Activated T-helper 1 cell treated with Interleukin-2 at 50 U/mL for 16 hours (primary cell): ENCODE measurements at places on chromosomes 13 and 19.
A peak's percentile ranks its signal among the peaks of the same experiment; 100 is the strongest.

GRCh38 chr13:74134777-74135325 is 647 bp upstream of the KLF12 start:
- DNase-seq: peak; percentile 43

DNA sequence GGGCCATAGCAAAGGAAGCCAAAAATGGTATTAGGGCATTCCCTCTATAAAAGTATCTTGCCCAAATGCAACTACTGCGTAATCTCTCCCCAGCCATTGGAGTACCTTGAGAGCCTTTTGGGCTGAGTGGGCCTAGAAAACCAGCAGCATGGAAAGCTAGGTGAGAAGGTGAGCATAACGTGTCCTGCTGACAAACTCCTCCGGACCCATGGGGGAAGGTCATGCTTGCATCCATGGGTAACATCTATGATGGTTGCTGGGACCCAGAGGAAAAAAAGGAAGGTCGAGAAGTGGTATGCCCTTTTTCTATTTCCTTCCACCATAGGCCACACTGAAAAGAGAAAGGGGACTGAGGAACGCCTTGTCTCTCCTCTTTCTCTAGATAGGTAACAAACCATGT is 57.4 kb downstream of the ZNF728 start:
- DNase-seq: no peak

- DNase-seq: no peak
Observed at GRCh38 chr19:17933414-17934129, 757 bp downstream of the CCDC124 start.

GRCh38 chr13:71399631-71400215 is 467.3 kb downstream of the DACH1 start:
- no peak for DNase-seq

- no peak for DNase-seq
Observed at GRCh38 chr19:55345818-55346724, 6.4 kb downstream of the KMT5C start.

DNA sequence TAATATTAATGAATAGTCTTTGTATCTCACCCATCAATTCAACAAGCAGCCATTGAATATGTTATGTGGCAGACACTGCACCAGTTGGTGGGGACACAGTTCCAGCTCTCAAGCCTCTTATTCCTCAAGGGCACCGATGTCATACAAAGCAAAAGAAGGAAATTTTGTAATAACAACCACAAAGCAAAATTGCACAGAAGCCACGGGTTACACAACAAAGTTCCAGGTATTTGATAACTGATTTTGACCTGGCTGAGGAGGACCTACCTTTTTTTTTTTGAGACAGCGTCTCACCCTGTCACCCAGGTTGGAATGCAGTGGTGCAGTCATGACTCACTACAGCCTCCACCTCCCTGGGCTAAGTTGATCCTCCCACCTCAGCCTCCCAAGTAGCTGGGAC is 266.7 kb downstream of the FOXO1 start:
- DNase-seq: no peak

- no peak for DNase-seq
Observed at GRCh38 chr13:62643007-62643483, 1227.4 kb upstream of the PCDH20 start.

DNA sequence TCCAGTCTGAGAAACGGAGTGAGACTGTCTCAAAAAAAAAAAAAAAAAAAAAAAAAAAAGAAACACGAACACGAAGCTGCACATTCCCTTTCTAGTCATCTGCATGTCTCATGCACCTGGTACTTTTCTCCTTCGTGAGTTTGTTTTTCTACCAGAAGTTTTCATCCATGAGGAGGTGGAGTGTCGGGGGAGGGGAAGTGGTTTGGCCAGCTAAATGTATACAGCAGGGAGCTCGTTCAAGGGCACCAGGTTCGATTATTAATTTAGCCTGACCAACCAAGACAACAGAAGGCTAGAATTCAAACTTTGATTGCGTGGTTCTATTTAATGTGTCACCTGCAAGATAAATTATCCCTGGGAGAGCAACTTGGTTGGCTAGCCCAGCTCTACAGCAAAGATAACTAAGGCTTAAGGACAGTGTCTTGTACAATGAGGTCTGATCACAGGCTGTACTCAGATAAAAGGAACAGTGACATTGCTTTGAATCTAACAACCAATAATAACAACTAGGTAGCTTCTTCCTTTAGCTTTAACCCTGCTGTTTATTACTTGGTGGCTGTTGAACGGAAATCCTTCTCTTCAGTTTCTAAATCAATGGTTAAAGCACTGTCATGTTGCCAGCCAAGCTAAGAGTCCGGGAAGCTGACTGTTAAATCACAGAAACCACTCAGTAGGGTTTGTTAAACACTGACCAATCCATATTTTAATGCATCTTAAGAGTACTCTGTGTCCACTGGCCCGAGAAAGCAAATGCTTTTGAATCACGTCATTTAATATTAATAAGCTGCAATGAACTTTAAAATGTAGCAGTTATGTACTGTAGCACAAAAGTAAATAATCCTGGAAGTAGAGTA is 98.4 kb upstream of the STARD13 start:
- DNase-seq: no peak

DNA sequence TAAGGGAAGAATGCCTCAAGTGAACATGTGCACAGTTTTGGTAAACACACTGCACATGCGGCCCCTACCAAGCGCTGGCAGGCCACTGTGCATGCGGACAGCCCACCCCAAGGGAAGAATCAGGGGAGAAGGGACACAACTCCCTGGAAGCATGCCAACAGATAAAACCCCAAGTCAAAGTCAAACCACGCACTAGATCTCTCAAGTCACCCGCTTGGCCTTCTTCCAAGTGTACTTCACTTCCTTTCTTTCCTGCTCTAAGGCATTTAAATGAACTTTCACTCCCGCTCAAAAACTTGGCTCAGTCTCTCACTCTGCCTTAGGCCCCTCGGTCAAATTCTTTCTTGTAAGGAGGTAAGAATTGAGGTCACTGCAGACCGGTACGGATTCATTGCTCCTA is 4.6 kb upstream of the RFXAP start:
- no peak for DNase-seq

- DNase-seq: no peak
Observed at GRCh38 chr19:6210091-6210490, 69.7 kb downstream of the MLLT1 start.

- no peak for DNase-seq
Observed at GRCh38 chr19:7238051-7238450, 56.2 kb downstream of the INSR start.

DNA sequence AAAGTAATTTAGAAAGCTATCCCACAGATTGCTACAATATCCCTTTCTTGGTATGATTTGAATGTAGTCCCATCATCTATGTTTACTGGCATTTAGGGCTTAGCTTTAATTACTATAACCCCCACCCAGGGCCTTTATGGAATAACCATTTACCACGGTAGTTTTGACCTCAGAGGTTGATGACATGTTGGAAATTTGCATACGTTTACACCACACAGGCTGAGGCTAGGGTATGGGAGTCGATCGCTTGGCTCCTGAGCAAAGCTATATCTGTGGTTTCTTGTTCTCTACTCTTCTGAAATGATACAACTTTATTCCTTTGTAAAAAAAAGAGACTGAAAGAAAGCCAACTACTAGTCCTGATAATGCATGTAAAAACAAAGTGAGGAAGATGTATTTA is 28.2 kb upstream of the RFC3 start:
- no peak for DNase-seq
